Stimulated activated CD4-positive, alpha-beta T cell treated with anti-CD3 and anti-CD28 coated beads, Interleukin-1b, Interleukin-23, amount 100 ng/mL, for 24 hours (primary cell): ENCODE measurements at places on chromosomes 11 and 22.

DNA sequence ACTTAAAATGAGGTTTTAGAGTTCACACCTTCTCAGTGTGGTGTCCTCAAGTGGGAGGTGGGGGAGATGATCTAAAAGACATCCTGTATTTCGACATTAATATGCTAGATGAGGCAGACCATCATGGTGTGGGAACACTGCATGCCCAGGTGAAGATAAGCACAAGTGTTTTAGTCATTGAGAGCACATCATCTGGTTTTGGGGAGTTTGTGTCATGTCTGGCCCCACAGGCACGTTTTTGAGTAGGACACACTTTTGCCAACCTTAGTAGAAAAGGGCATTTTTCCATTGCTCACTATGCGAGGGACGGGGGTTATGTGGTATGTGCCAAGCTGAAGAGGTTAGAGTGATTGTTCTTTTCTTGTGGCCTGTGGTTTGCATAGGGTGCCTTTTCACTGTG, 189.3 kb downstream of the DBX1 start:
- DNase-seq, result no peak

DNA sequence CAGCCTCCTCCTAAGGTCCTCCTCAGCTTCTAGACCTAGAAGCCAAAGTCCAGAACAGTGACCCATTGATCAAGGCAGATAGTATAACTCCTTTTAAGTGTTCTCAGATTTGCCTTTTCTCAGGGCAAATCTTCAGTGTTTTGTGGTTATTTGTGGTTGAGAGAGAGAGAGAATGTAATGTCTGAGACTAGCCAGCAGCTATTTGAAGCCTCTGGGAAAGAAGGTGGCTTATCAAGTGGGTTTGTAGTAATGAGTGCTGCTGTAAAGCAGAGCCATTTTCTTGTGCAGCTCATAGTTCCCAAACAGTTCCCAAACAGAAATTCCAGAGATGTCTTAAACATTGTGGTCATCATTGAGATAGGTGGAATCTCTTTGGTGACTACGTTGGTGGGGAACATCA, 89.5 kb downstream of the RNF169 start:
- no peak for DNase-seq

GRCh38 chr22:28014211-28015045, 95.4 kb upstream of the PITPNB start:
- no peak for DNase-seq

DNA sequence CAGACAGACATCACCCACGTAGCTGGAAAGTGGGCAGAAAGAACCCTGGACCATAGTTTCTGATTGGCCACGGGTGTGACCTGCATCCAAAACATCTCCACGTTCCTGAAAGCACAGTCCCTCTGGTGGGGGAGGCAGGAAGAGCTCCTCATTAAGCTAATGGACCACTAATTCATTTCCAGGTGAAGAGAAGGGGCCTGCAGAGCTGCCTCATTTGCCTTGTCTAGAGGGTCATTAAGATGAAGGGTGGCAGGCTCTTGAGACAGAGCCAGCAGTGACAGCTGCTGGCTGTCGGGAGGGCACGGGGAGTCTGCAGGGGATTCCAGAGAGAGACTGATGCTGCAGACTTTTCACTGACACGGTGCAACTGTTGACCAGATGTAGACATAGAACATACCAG, 149.6 kb upstream of the OPCML start:
- DNase-seq, result no peak

DNA sequence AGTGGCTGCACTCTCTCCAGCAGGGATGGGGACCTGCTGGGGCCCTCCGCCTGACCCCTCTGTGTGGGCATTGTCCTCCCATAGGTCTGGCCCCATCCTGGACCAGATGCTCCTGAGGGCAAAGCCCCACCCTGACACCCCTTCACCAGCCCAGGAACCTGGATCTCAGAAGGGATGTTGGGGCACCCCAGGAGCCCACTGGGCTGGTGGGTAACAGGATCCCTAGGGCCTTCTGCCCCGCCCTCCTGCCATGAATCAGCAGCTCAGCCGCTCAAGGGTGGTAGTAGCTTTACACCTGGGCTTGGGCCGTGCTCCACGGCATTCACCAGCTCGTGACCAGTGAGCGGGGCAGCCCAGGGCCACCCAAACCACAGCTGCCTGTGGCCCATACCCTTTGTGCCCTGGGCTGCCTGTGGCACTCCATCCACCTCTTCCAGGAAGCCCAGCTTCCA, 1.0 kb upstream of the MAPK12 start:
- no peak for DNase-seq

GRCh38 chr22:27238935-27239510, 562.5 kb downstream of the MN1 start:
- no peak for DNase-seq

DNA sequence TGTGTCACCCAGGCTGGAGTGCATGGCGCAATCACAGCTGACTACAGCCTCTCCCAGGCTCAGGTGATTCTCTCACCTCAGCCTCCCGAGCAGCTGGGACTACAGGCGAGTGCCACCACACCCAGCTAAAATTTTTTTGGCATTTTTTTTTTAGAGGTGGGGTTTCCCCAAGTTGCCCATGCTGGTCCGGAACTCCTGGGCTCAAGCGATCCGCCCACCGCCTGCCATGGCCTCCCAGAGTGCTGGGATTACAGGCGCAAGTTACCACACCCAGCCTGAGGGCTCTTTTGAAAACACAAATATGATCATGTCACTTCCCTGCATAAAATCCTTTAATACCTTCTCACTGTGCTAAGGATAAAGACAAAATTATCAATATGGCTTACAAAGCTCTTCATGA, 88.1 kb downstream of the MAML2 start:
- DNase-seq, result no peak

DNA sequence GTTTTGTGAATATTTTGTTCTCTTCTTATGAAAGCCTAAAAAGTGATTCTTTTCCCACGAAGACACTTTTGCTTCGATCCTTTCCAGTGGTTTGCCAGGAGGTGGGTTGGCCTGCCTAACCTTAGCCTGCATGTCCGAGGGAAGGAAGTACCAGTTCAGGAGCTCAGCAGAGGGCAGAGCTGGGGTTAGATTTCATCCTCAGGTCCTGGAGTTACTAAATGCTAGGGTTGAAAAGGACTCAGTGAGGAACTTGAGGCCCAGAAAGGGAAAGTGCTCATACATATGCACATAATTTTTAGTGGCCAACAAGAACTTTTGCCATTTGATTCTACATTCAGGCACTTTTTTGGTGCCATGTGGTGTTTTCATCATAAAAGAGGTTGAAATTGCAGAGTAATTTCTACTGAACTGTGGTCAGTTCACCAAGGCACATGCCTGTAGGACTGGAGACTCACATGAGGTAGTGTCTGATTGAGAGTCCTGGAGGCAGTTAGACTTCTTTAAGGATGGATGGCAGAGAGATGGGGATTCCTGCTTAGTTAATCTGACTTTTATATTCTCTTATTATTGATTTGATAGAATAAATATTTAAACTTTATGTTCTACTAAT, 36.7 kb downstream of the NCAM1 start:
- no peak for DNase-seq

DNA sequence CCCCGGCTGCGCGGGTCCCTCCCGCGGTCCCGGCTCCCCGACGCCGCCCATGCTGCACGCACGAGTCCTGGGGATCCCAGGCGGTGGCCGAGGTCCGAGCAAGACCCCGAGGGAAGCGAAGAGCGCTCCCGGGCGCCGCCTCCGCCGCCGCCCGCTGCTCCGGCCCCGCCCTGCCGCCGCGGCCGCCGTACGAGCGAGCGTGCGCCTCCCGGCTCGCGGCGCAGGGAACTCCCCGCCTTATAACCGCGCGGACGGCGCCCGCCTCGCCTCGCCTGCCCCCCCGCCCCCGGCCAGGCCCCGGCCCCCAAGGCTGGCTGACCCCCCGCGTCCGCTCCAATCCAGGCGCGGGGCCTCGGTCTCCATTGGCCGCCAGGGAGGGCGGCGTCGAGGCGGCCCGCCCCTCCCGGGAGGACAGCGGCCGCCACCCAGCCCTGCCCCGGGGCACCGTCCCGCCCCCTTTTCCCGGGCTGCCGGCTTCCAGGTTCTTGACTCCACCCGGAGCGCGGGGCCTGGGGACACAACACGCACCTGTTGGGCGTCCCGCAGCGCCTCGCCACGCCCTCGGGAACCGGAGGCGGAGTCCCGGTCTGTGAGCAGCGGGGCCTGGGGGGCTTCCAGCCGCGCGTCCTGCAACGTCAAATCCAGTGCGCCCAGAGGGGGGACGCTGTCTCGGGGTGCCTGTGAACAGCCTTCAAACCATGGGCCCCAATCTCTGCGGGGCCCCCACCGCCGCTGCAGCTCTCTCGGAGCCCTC, at the start of gene FADS3:
FADS3 (minus strand) TSS at position 215 of the 754 bp plus-strand sequence; CDS start at position 51, 164 bp downstream.
- no peak for DNase-seq

DNA sequence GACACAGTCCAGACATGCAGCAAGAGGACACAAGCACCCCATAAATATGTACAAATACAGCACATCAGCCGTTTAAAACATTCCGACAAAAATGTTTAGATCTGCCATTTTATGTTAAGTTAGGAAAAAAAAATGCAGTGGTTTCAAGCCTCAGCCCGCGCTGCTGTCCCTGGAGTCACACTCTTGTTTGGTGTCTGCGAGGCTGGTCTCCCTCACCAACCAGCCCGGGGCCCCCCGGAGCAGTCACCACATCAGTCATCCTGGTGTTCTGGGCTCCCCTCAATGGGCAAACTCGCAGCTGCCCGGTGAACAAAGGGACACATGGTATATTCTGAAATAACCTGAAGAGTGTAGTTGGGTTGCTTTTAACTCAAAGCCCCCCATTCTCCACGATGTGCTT, 1022.2 kb downstream of the BRD1 start:
- no peak for DNase-seq

DNA sequence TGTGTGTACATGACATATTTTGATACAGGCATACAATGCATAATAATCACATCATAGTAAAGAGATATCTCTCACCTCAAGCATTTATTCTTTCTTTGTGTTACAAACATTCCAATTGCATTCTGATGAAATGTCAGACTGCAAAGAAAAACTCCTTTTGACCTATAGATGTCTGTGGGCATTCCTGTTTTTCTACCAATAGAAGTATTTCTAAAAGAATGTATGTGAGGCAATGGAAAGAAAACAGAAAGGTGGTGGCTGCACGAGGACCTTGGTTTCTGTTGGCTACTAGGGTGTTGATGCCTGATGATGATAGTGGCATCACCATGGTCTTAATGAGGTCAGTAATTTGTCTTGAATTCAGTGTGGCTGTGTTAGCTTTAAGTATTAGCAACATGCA, 137.0 kb upstream of the ANO3 start:
- DNase-seq, result no peak

- no peak for DNase-seq
These were observed 14.8 kb upstream of the MFNG start for GRCh38 chr22:37500745-37501609.

GRCh38 chr22:46078241-46079092, 71.9 kb upstream of the PPARA start:
- no peak for DNase-seq

GRCh38 chr22:35425971-35426800, 26.2 kb downstream of the MCM5 start:
- DNase-seq, result no peak

GRCh38 chr22:42446151-42446550, 13.9 kb upstream of the NFAM1 start:
- no peak for DNase-seq

- no peak for DNase-seq
These were observed 15.9 kb downstream of the CRELD2 start for GRCh38 chr22:49934160-49934890.

DNA sequence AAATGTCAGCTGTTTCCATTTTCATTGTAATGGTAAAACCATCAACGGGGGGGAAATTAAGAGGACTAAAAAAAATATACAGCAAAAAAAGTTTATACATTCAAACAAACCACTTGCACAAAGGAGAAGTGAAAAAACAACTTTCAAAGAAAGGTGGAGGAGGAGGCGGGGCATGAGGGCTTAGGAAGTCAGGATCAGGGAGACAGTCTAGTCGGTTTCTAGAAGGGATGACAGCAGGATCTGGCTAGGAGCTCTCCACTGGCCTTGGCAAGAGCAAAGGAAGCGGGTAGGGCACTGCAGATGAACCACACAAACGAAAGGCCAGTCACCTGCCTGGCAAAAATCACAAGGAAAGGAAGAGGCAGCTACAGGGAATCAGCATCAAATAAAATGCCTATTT, 31.0 kb downstream of the NAP1L4 start:
- no peak for DNase-seq

DNA sequence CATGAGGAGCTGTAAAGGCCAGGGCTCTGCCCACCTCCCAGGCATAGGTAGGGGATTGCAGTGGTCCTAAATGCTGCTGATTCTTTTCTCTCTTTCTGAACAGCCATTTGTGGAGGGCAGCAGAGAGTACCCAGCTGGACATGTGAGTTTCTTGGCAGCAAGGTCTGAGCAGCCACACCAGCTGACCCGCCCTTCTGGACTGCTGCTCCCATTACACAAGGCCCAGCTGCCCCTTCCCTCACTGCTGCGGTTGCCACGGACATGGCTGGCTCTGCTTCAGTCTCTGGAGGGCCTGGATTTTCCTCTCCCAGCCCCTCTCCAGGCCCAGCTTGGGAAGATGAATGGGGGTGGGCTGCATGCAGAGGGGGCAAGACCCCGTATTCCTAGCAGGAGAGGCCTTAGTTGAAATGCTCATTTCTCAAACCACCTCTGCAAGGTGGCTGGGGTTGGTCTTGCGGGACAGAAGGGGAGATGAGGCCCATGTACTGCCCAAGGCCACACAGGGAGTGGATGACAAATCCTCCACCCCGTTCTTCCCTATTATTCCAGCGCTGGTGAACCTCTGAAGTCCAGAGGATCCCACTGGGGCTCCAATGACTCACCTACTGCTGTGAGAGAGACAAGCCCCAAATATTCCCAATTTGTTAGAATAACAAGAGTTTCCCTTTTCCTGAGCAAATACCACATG, 4.6 kb downstream of the LGALS12 start:
- DNase-seq, result no peak

DNA sequence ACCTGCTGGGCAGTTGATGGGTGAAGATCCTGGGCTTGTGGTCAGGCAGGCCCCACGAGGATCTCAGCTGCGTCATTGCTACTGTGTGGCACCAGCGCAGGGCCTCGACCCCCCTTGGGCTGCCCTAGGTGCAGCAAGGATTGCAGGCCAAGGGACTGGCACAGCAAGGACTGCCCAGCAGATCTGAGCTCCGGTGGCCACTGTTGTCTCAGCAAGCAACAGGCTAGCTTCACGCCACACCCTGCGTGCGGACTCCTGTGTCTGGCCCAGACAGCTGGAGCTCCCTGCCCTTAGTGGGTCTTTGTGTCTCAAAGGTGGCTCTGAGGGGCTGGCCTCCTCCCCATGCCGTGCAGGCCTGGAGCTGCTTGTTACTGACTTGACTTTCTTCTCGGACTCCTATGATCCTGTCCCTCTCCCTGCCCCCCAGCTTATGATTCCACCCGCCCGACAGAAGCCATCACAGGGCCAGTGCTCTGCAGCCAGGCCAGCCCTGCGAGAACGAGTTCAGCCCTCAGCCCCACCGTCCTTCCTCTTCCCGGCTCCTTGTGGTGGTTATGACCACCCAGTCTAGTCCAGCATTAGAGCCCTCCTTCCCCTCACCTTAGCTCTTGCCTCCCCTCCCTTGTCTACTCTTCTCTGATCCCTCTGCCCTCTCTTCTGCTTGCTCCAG, 295.6 kb downstream of the TBC1D22A start:
- DNase-seq, result no peak

- DNase-seq, result no peak
These were observed 78.1 kb downstream of the GAB2 start for GRCh38 chr11:78339483-78339882.
